Effector memory CD8-positive, alpha-beta T cell (primary cell): ENCODE measurements at places on chromosomes 3 and 15.

DNA sequence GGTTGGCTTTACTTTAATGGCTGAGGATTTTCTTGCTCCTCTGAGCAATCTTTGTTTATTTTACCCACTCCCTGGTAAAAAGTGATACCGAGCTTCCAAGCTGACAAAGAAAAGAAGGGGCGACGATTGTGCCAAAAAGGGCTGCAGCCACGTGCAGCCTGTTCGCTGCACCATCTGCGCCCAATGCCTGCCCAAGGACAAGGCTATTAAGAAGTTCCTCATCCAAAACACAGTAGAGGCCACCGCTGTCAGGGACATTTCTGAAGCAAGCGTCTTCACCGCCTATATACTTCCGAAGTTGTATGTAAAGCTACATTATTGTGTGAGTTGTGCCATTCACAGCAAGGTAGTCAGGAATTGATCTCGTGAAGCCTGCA lies 4.4 kb downstream of the ARHGAP31 start:
- no peak for DNase-seq

DNA sequence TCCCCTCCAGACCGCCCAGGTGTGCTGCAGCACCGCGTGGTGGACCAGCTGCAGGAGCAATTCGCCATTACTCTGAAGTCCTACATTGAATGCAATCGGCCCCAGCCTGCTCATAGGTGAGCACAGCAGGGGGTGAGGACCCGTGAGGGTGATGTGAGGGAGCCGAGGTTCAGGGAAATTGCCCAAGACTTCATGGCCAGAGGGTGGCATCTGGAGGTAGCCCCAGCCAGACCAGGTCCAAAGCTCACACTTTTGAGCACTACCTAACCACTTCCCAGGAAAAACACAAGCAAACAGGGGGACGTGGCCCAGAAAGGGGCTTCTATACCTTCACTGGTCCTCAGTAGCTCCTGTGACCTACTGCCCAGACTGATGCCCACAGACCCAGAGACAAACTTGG lies 33.8 kb downstream of the NR1I2 start:
- no peak for DNase-seq

- peak; percentile 54 for DNase-seq
Measured at GRCh38 chr3:111859974-111860859, 1.2 kb downstream of the PHLDB2 start.

- no peak for DNase-seq
Measured at GRCh38 chr15:73442421-73442820, 543 bp upstream of the REC114 start.

- no peak for DNase-seq
Measured at GRCh38 chr15:62691008-62691407, 351.5 kb upstream of the TPM1 start.
